ENCODE measurements at places on chromosomes 2 and 18.

- no peak for DNase-seq
These were observed 463.6 kb upstream of the SLC14A2 start for GRCh38 chr18:45151645-45152044.

DNA sequence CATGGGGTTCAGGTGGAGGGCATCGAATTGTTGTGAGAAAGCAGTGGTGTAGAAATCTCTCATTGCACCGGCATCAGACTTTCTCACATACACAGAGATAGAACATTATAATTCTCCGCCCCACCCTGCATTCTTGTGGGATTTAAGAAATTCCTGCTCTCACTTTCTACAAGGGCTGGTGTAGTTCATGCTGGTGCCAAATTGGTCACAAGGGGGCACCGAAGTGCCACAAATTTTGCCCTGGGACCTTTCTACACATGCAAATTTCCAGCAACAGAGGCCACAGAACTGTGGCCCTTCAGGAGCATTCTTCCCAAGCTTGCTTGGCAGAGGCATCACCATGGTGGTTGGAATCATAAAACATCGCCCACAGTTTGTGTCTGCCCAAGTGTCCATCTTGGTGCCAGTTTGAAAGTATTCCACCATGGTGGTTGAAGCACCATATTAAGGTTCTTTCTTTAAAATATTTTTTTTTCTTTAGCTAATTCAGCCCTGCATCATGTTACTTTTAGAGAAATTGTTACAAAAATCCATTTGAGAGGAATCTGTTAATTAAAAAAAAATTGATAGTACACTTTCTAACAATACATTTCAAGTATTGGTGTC lies 521.2 kb upstream of the FANCL start:
- peak; percentile 32 for DNase-seq

GRCh38 chr2:50749216-50749615 lies 282.7 kb downstream of the NRXN1 start:
- DNase-seq, result no peak

DNA sequence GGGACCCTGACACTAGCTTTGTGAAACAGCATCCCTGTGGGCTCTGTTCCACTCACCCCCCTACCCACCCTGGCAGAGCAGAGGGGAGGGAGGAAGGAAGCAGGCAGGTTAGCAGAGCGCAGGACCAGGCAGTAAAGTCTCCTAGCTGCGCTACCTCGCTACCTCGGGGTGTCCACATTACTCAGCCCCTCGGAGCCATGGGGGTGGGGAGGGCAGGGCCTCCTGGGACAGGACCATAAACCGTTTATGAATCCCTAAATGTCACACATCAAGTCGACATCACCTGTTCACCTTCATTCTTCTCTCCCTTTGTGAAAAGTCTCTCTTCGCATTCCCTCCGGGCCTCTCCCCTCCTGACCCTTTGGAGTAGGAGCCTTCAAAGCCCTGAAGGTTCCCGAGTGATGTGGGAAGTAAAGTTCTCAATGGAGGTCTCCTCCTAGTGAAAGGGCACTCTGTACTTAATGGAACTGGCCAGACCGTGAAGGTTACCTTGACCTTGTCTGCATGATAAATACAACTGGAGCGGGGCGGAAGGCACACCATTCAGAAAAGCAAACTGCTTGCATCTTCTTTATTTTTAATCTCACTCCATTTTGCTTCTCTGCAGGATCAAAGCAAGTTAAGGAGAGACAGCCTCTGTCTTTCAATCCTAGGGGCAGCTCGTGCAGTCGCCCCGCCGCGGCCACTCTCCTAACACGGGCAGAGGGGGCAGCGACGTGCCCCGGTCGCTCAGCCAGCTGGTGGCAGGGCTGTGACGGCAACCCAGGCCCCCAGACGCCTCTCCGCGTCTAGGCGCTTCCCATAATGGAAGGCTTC lies 23.7 kb upstream of the SMAD7 start:
- DNase-seq, result no peak

DNA sequence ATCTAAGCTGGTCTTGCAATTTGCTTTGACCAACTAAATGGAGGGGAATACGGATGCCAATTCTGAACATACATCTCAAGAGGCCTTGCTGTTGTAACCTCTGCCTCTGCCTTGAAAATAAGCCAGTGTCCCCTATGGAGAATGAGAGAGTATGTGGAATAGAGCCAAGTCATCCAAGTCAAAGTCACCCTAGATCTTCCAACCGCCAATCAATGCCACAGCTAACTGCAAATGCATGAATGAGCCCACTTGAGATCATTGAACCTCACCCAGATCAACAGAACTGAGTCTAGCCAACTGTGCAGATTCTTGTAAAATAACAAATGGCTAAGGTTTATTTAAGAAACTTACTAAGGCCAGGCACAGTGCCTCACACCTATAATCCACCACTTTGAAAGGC lies 139.8 kb upstream of the TANK start:
- no peak for DNase-seq

DNA sequence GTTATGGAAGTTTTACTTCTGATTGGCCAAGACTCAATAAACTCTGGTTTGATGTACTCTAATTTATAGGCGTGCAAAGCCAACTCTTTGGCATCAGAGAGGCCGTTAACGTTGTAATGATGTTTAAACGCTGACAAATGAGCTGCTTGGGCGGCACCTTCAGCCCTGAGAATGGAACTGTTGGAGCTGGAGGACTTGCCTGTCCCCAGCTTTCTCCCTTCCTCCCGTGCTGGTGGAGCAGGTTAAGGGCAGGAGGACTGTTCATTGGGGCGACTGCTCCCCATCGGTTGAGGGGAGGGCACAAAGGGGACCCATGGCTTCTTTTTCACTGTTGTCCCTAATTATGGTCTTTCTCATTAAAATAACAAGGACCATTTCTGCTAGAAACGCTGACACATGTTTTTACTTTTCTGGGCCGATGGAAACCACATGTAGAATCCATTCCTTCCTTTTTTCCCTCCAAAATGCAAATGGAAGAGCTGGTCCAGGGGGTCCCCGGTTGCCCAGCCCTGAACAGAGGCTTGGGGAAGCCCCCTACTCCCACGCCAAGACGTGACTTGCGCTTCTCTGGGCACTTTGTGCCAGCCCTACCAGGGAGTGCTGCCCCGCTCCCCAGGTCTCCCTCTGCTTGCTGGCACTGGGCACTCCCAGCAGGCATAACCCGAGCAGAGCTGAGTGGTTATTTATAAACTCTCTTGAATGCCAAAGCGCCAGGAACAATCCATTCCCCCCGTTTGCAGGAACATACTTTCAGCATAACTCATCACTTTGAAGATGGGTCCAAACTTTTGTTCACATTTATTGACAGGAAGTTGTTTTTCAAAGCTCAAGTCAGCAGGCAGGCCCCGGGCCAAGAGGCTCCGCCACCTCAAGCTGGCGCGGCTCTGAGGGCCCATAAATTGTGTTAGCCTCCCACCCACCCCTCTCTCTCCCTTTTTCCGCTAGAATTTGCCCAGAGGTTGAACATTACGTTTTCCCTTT lies 170.1 kb downstream of the ASB1 start:
- no peak for DNase-seq

- no peak for DNase-seq
These were observed 17.6 kb upstream of the KCNE4 start for GRCh38 chr2:223034221-223034975.

- no peak for DNase-seq
These were observed 191.8 kb downstream of the IKZF2 start for GRCh38 chr2:212959471-212960117.

GRCh38 chr2:98731894-98732349 lies 990 bp upstream of the MGAT4A start:
- no peak for DNase-seq

GRCh38 chr2:23534771-23535170 lies 149.8 kb downstream of the KLHL29 start:
- no peak for DNase-seq

DNA sequence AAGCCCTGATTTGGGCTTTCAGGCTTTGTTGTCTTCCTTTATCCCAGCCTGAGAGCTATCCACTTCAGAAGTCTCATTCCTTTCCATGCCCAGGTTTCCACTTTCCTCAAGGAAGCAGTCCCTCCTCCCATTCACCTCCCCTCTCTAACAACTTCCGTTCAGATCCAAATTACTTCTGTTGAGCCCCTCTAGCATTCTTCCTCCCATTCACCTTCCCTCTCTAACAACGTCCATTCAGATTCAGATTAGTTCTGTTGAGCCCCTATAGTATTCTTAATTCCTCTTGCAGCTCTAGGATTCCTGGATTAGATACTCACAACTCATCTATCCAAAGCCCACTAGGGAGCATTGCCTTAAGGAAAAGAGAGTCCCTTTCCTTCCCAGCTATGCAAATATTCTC lies 216.8 kb downstream of the RAD51AP2 start:
- DNase-seq, result no peak

DNA sequence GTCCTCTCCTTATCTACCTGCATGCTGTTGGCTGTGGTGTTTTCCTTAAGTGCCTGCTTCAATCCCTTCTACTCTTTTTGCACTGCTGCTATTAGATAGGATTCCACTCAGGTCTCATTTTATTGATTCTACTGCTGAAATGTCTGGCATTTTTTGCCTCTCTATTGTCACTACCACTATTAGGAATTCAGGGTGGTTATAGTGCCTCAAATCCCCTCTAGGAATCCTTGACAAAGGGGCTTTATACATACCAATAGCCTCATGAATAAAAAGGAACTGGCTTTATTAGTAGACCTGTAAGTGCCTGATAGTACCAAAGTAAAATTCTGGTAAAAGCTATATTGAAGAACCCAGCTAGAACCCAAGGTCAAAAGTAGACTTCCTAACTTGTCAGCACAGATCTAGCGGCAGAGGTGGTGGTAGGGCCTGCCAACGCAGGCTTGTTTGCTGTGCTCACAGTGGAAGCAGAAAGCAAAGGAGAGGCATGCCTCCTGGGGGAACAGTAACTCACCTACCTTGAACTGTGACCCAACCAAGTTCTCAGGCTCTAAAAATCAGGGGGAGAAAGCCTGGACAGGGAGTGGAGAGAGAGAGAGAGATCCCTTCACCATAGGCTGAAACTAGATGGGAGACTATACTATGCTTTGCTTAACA lies 200.8 kb downstream of the RAB3GAP1 start:
- DNase-seq, result no peak

DNA sequence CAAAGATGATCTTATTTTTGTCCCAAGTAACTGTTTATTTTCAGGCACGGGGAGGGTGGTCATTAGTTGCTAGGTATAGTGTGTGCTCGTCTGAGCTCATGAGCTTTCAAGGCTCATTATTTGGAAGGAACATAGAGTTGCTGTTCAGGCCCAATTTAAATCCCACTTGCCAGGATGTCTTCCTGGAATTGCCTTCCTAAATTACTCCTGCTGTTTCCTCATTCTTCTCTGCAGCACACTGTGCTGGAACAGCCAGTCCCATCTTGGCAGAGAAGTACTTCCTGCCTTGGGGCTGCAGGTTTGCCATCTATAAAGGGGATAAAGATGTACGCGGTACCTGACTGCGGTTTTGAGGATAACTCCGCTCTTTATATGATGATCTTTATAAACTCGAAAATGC lies 37.3 kb downstream of the GREB1 start:
- no peak for DNase-seq

GRCh38 chr2:128187032-128187654 lies 96.1 kb downstream of the UGGT1 start:
- DNase-seq, result no peak

GRCh38 chr2:215189393-215189792 lies 51.0 kb upstream of the ABCA12 start:
- no peak for DNase-seq

- DNase-seq, result no peak
These were observed 567.5 kb downstream of the BCL11A start for GRCh38 chr2:59985923-59986322.

DNA sequence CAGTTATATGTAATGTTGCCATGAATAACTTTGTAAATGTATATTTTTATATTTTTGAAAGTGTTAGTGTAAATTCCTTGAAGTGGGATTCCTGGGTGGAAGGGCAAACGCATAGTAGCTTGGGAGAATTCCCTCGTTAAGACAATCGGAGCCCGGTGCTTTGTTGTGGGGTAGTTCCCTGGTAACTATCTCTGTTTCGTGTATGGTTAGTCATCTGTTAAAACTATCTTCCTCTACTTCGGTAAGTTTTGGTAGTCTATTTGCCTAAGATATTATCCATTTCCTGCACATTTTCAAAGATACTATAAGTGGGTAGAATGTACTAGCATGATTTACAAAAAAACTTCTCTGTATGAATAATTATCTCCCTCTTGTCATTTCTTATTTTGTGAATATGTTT lies 113.8 kb upstream of the NRXN1 start:
- DNase-seq, result no peak

DNA sequence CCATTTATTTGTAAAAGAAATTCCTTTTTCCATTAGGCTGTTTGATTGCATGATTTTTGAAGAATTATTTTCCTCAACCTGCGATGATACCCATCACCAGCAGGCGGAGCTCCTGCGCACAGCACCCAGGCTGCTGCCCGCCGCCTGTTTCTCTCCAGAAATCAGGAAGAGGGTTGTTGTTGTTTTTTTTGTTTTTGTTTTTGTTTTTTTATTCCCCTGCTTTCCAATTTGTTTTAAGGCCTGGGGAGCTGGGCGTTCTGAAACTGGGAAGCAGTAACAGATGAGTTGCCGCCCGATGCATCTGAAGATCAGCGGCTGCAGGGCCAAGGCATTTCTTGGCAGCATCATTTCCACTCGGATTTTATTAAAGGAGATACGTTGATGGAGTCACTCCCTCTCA lies 132.1 kb downstream of the MBP start:
- peak; percentile 55 for DNase-seq

DNA sequence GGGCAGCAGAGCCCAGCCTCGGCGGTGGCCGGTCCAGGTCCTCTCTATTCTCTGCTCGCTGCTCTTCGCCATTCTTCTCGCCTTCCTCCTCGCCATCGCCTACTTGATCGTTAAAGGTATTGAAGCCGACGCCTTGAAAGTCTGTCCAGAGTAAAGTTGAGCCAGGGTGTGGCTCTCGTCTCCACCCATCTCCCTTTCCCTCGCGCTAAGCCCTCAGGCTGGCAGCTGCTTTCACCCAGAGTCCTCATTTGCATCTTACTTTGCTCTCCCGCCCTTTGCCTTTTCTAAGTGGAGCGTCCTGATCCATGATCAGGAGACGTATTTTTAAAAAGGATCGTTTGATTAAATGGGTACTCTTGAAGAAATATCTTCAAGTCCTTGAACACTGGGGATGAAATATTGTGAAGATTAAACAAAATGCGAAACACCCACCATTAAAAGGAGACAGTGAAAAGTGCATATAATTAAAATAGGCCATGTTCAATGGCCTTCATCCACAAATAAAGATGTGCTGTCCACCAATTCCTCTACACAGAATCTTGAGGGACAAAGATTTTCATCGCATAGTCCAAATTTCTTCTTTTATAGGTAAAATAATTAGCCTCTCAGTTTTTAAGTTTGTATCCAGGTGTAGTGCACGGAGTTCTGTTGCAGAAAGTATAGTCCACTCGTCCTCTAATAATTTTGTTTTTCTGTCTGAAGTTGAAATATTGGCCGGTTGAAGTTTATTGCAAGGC lies 657 bp downstream of the ARL6IP6 start:
- peak; percentile 63 for DNase-seq

- DNase-seq, result no peak
These were observed 58.8 kb downstream of the ST6GAL2 start for GRCh38 chr2:106827158-106827557.
